ENCODE measurements at places on chromosomes 3 and 15. TPM values are rescaled to one million over a fixed set of nuclear protein-coding genes. Genes with fewer than 3 reads are reported as not detected.

Gene COL7A1
- 25.8 TPM for polyA plus RNA-seq

Gene AP3B2
- polyA plus RNA-seq: 0.22 TPM

Gene NEK11
- polyA plus RNA-seq: 4.0 TPM

Gene CX3CR1
- polyA plus RNA-seq: not detected

Gene MOBP
- polyA plus RNA-seq: not detected

Gene KIF15
- 3.6 TPM for polyA plus RNA-seq

Gene CPNE9
- polyA plus RNA-seq: not detected

Gene LHFPL4
- not detected for polyA plus RNA-seq

Gene DIPK2A
- 13.1 TPM for polyA plus RNA-seq

Gene C3orf49
- polyA plus RNA-seq: not detected

Gene NIPA2
- polyA plus RNA-seq: 64.6 TPM

Gene MESP2
- polyA plus RNA-seq: 0.22 TPM

Gene CYP19A1
- polyA plus RNA-seq: not detected

Gene TGM4
- 0.12 TPM for polyA plus RNA-seq

GRCh38 chr3:11088831-11089230 is 65.5 kb upstream of the HRH1 start:
- DNase-seq: no peak

GRCh38 chr3:23547905-23548650 is 257.7 kb upstream of the UBE2E1 start:
- no peak for DNase-seq

DNA sequence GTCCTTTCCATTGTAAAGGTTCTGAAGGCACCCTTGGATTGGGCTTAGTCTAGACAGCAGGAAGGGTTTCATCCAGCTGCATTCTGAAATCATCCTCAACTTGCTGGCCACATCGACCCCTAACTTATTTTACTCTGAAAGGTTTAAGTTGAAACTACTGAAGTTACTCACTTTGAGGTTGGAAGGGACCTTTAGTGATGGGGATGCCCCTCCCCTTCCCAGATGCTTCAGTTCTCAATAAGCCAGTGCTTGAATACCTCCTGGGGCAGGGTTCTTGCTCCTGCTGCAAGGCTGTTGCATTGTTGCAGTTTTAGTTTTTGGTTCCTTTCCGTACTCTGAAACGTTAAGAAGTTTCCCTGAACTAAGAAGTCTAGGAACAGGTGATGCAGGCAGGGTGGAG is 26.4 kb downstream of the FGD5 start:
- DNase-seq: no peak

DNA sequence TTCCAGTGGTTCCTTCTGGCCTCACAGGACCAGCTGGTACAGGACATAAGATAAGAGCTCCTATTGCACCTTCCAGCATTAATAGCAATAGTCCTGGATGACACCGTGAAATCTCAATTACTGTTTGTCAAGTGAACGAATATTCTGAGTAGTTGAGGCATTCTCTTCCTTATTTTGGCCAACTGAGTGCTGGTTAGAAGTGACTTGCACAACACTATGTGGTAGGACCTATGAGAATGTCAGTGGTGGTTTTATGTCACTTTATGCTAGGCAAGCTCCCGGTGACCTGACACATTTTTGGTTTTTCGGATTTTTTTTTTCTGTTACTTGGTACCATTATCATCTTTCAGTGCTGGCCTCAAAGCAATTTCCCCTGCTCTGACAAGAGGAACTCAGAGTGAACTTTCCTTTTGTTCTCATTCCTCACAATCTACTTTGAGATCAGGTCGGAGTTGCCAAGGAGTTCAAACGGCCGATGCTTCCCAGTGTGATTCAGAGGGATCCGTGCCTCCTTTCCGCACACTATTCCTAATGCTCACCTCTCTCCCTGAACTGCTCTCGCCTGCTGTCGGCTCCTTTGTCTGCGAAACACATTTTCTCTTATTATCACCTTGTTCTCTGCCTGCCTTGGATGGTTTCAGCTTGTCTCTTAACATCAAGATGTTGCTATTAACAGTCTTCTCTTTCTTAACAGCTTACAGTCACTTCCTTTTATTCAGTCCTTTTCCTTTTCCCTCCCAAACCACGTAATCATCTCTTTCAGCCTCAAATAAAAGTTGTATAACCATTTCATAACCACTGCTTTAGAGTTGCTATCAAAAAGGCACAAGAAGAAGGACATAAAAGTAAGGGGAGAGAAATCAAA is 35.8 kb downstream of the QTRT2 start:
- no peak for DNase-seq

DNA sequence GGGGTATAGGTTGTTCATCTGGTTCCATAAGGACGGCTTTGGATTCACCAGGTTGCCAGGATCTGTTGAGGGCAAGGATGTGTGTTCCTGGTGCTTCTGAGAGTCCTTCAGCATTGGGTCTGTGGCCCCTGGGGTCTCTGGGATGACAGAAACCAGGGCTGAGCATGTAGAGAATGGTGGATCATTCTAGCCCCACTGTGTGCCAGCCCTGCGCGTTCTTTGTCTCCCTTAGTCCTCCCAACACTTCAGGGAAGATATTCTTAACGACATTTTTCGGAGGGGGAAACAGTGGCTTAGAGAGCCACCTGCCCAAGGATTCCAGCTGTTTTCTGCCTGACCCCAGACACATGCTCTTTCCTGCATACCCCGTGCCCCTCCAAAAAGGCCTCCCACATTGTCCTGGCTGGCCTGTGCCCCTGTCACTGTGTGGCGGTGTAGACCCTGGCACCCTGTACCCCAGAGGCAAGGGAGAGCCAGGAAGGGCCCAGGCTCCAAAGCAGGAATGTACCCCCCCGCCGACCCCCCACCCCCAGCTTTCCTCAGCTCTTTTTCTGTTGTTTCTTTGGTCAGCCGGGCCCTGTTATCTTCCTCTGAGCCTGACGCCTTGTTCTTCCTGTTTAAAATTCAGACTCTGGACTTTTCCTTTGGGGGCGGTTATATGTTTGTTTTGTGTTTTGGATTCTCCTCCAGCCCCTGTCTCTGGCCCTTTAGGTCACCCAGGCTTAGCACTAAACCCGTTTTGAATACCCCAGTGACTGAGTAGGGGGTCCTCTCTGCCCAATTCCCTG is 57.8 kb upstream of the SMAD6 start:
- DNase-seq: no peak

GRCh38 chr15:31305796-31306425 is 20.7 kb upstream of the KLF13 start:
- DNase-seq: no peak

DNA sequence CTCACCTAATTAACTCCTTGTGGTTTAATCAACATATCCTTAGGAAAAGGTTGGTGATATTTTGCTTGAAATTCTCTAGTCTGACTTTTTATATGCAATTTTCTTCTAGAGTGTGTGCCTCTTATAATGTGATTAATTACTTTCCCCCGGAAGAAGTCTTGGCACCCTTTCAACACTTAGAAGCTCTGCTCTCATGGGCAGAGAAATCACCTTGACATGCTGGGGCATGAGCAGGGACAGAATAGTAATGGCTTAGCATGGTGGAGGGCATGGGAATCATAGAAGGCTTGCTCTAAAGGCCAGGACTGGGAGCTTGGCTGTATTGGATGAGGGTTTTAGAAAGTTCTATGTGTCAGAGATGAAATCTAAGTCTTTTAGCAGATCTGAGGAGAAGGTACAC is 293.5 kb downstream of the AGBL1 start:
- no peak for DNase-seq

- no peak for DNase-seq
Observed at GRCh38 chr3:127351321-127351720, 63.5 kb upstream of the PRR20G start.

DNA sequence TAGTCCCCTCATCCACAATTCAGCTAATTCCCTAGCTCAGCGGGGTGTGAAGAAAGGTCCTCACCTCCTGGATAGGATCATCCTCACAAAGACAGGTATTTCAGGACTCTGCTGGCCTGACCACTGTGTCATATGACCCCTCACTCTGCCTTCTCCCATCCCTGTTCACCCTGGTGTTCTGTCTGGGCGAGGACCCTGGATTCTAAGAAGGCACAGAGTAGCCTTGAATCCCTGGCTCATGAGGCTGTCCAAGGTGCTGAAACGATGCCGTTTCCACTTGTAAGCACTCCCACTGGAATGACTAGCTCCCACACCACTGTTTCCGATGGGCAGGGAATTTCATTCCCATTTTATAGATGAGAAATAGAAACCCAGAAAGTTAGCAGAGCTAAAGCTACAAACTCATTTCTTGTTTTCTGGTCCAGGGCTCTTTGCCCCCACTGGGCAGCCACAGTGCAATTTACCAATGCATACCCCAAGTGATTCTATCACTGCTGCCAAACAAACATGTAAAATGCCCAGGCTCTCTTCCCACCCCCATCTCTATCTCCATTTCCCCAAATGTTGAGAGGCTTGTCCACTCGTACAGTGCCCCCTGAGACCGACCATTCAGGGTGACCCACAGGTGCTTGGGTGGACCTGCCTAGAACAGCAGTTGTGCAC is 83.2 kb downstream of the RAB11A start:
- no peak for DNase-seq

DNA sequence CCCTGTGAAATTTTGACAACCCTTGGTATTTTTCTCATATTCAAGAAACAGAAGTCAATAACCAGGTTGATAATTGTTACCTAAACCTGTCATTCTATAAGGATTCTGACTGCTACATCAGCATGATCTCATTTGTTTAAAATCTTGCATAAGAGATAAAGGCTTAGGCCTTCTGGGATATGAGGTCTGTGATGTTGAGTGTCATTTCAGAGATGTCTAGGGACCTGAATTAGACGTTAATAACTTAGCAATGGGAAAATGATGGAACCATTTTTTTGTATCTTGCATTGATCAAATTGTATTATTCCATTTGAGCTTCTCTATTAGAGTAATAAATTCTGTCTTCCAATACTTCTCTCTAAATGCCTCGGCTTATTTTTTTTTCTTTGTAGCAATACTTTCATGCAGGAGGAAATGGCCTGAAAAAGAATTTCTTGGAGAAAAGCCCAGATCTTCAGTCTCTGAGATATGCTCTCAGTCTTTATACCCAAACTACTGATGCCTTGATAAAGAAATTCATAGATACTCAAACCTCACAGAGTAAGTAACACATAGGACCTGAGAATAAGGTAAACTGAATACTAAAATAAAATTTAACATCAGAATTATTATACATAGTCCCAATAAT is 589.3 kb downstream of the UNC13C start:
- no peak for DNase-seq

- no peak for DNase-seq
Observed at GRCh38 chr3:161990036-161990435, 493.4 kb downstream of the OTOL1 start.

DNA sequence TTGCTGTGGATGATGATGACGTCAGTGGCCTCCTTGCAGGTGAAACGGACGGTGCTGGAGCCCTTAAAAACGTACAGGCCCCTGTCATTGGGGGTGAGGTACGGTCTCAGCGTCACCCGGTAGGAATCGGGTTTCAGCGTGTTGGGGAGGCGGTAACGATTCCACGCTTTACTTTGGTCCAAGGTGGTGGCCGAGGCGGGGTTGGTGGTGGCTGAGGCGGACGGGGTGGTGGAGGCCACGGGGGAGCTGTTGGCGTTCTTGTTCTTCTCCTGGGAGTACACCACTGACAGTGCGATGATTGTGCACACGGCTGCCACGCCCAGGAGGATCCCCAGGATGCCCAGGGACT is 8.5 kb downstream of the ANPEP start:
- no peak for DNase-seq

GRCh38 chr3:31831591-31831990 is 149.5 kb downstream of the OSBPL10 start:
- no peak for DNase-seq

GRCh38 chr3:16905704-16906103 is 20.9 kb downstream of the PLCL2 start:
- no peak for DNase-seq

DNA sequence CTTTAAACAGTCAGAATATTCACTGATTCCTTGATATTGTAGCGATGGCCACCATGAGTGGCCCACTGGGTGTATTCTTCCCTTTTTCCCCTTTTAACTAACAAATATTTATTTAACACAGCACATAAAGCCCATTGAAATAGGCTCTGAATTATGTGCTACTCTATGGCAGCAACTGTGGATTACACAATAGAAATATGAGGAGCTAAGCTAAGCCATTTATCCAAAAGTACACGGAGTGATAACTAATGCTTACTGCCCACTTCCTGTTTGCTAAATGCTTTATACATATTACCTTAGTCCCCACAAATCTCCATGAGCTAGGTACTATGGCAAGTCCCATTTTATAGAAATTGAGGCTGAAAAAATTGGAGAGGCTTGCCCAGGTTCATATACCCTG is 17.9 kb downstream of the ILDR1 start:
- DNase-seq: no peak

- no peak for DNase-seq
Observed at GRCh38 chr15:91021516-91022074, 799 bp downstream of the VPS33B start.

- no peak for DNase-seq
Observed at GRCh38 chr3:45628746-45629145, 34.2 kb downstream of the LIMD1 start.
